ENCODE measurements at places on chromosomes 11 and 22.

DNA sequence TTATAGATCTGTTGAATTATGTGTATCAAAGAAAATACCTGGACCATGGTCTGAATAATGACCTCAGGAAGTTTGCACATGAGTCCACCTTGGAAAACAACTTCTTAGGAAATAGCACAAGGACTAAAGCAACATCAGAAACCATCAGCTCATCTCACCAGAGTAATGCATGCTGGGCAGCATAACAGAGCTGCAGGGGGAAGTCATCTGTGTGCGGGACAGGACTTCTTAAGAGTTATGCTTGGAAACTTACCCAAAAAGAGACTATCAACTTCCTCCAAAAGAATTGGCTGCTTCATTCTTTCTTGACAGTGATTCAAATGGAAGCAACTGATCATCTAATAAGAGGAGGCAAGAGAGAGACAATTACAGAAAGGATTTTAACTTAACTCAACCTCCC, 2.5 kb downstream of the OR56B4 start:
- no peak for DNase-seq

GRCh38 chr22:17172029-17172833, 13.2 kb upstream of the HDHD5 start:
- DNase-seq, result no peak

DNA sequence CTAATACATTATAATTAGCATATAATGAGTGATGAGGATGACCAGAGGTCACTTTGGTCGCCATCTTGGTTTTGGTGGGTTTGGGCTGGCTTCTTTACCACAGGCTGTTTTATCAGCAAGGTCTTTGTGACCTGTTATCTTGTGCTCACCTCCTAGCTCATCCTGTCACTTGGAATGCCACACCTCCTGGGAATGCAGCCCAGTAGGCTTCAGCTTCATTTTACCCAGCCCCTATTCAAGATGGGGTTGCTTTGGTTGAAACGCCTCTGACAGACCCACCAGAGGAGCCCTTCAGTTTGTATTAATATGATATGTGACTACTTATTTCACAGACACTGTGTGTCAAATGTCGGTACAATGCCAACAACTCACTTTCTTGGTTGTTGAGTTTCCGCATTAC, 20.2 kb downstream of the FOLR3 start:
- no peak for DNase-seq

DNA sequence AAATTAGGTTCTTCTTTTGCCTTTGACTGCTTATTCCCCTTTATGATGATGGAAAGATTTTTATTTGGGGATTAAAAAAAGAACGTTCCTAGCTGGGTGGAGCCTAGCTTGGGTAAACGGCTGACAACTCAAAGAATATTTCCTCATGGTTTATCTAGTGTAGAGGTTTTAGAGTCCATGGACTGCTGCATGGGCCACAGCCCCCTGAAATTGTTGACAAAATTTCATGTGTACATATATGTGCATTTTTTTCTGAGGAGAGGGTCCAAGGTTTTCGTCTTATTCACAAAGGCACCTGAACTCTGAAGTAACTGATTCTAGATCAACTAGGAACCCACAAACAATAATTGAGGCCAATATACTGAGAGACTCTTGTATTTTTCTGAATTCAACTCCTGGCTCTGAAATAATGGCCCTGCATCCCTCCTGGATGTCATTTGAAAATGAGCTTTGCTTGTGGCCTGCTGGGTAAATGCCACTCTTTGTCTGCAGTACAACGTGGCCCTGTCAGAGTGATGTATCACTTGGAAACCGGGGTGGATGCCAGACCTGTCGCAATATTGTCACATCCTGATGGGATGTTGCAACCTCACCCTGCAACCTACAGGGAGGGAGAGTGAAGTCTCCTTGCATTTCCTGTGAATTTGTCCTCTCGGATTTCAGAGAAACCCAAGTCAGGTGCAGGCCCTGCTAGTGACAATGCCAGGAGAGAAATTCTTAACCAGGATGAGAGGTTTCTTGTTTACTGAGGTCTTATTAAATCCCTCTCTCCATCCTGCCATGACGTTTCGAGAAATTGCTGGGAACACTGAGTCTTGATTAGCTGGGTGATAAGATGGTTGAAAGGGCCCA, 33.8 kb downstream of the EHF start:
- DNase-seq, result no peak

GRCh38 chr11:15697437-15698236, 582.9 kb downstream of the INSC start:
- no peak for DNase-seq

GRCh38 chr11:119120639-119121007, 757 bp upstream of the HINFP start:
- peak; percentile 51 for DNase-seq

DNA sequence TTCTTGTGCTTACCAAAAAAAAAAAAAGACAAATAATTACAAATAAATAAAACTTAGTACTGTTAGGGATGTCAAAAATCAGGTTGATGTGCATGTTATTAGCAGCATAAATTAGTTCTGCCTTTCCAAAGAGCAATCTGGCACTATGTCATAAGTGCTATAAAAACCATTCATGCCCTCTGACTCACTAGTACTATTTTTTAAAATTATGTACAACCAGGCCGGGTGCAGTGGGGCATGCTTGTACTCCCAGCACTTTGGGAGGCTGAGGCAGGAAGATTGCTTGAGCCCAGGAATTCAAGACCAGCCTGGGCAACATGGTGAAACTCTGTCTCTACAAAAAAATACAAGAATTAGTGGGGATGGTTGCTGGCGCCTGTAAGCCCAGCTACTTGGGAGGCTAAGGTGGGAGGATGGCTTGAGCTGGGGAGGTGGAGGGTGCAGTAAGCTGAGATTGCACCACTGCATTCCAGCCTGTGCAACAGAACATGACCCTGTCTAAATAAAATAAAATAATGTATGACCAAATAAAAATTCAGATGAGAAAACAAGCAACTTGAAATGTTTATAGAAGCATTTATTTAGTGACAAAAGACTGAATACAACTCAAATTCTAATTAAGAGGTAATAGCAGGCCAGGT, 25.3 kb downstream of the UEVLD start:
- DNase-seq, result no peak

DNA sequence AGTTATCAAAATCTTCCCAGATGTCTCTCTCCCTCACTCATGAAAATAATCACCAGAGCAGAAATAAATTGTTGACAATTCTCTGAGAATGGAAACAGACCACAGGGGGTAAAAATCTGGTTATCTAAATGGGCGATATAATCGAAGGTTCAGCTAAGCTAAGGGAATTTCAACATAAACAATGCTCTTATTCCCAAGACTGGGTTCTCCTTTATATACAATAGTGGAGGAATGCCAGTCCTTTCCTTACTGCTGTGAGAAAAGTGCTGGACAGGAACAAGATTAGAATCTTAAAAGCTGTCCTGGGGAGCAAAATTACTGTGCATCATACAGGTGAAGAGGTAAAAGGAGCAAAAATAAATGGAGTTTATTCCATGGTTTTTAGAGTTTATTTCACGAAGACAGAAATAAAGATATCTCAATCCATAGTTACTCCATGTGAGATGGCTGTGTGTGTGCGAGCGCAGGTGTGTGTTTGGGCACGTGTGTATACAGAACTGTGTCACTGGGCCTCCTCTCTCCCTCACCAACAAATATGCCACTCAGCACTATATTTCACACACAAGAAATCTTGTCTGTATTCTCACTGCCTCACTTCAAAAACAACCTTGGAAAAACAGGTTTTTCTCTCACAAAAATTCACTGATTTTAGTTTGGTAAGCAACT, 385.6 kb downstream of the DCDC1 start:
- DNase-seq, result no peak

GRCh38 chr11:34459507-34460162, 20.9 kb downstream of the CAT start:
- no peak for DNase-seq

DNA sequence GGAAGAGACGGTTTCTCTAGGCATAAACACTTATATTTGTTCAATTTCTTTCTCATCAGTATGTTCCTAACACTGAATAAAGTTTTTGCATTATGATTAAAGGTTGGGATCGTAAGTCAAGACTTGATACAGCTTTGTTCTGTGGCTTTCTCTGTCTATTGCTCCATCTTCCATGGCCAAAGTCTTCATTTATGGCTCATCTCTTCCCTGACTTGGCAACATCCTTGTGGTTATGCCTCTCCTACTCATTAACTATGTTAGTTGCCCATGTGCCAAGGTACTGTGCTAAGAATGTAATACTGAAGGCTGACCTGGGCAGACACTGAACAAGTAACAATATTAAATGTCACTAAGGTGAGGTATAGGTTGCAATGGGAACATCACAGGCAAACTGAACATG, 1.6 kb upstream of the ACCSL start:
- no peak for DNase-seq

DNA sequence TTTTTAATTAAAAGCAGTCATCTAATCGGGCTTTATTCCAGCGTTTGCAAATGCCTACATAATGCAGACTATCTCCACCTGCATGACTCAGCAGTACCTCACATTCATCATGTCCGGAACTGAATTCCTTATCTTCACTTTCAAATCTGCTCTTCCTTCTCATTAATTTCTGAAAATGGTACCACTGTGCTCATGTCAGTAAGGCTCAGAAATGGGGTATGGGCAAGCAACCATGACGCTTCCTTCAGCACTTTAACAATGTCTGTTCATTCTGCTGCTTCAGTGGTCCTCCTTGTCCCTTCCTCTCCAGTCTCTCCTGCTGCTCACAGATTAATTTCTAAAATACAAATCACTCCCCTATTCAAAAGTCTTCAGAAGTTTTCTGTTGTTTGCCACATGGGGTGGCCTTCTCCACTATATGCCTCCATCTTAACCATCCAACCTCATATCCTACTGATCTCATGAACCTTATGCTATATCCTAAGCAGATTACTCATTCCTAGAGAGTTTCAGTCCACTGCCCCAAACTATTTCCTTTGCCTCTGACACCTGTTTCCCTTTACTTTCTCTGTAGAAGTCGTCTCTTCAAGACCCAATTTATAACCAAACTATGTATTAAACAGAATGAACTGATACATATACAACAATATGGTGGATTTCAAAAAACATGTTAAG, 7.0 kb downstream of the GTF2H1 start:
- DNase-seq, result no peak

GRCh38 chr11:59755701-59756557, 753 bp downstream of the STX3 start:
- no peak for DNase-seq

GRCh38 chr11:107250017-107250416, 207.6 kb downstream of the CWF19L2 start:
- no peak for DNase-seq

DNA sequence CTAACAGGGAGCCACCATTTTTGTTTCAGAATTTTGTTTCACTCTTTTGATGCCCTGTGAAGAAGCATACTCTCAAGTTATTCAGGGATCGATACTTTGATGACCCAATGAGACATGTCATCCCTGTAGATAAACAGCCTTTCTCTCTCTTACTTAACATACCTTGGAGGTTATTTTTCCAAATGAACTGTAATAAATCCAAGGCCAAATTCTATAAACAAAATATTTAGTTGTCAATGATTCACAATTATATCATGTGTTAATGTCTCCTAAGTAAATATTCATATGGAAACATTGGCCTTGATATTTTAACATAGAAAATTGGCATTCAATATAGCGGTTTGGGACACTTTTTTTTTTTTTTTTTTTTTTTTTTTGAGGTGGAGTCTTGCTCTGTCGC, 97.5 kb downstream of the LUZP2 start:
- no peak for DNase-seq

- no peak for DNase-seq
Observed at GRCh38 chr22:19126309-19127273, 4.4 kb upstream of the DGCR2 start.

DNA sequence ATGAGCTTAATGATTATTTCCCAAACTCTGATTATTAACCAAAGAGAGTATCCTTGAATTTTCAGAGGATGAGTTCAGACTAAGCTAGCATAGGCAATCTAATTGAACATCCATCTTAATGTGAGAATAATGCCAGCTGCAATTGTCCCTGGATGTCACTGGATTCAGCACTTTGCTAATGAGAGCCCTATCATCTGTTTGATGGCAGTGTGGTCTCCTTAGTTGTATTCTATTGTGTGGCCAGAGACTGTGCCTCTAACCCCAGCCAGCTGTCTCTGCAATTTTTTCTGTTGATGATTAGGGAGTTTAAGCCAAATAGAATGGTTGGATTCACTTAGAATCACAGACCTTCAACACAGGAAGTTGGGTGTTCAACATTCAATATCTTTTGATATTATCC, 1249.5 kb downstream of the FAM181B start:
- no peak for DNase-seq

DNA sequence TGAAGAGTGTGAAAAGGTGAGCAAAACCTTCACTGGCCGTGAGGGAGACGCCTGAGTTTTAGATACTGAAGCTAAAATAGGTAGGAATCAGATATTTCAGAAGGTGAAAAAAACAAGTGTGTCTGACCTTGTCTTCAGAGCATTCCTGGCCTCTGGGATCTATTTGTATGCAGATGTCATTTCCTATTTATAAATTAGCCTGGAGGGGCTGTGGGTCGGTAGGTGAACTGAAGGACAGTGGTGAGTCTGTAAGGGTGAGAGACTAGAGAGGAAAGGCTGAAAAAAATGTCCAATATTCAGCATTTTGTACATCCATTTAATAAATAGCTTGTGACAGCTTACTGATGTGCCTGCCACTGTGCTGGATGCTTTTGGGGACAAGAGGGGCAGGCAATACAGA, 302.1 kb downstream of the DDX10 start:
- DNase-seq, result no peak

GRCh38 chr11:58958500-58958899, 19.2 kb downstream of the GLYATL1 start:
- DNase-seq, result no peak

DNA sequence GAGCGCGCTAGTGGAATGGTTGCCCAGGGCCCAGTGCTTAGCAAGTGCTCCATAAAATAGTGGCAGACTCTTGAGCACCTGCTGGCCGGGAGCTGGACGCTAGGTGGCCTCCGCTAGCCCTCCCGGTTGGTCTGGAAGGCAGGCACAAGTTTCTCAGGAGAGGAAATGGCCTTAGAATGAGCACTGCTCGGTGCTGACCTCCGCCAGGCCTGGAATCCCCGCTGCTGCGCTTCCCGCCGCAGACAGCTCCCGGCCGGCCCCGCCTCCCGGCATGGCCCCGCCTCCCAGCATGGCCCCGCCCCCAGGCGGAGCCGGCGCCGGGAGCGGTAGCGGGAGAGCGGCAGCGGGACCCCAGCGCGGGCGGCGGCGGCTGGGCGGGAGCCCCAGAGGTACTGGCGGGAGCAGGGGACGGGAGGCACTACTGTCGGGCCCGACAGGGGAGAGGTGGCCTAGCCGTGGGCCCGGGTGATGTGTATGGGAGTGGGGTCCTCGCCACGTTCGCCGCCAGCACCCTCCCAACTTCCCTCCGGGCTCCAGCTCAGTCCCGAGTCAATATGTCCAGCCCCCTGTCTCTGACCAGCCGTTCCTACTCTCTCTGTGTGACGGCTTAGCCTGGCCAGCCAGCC, at the start of gene SIPA1:
Gene SIPA1, plus strand, starts transcription at position 308 of the 626 bp plus-strand sequence. CDS start 2,821 bp downstream, outside the sequence.
- DNase-seq, result peak; percentile 59

DNA sequence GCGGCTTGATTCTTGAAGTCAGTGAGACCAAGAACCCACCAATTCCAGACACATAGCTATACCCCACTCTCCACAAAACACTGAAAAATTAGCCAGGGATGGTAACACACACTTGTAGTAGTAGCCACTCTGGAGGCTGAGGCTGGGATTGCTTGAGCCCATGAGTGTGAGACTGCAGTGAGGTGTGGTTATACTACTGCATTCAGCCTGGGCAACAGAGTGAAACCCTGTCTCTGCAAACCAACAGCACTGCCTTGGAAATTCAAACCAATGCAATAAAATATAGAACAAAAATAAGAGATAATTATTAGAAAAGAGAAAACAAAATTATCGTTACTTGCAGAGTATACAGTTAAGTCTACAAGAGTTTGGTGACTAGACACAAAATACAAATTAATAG, 20.2 kb upstream of the PRDM10 start:
- DNase-seq, result no peak

Measured in left renal cortex interstitium (tissue), 4 donors.